ENCODE measurements at places on chromosomes 4 and X. TPM values are rescaled to one million over a fixed set of nuclear protein-coding genes. Genes with fewer than 3 reads are reported as not detected.

DNA sequence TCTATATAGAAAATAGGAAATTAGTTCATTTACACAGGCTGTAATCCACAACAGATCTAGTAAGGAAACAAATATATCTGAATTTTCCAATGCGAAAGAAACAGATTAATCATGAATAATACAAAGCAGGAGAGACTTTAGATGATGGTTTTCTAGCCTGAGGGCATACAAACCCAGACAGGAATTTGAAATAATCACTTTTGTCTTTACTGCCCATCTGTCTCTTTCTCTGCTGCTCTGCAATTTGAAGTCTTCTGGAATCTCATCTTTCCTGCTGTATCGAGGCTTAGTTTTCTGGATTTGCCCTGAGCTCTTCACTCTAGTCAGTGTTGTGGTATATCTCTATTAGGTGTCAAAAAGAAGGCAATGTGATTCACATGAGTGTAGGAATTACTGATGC, 711.8 kb upstream of the FAM241A start:
- DNase-seq = no peak

Gene HHIP
- total RNA-seq = not detected

DNA sequence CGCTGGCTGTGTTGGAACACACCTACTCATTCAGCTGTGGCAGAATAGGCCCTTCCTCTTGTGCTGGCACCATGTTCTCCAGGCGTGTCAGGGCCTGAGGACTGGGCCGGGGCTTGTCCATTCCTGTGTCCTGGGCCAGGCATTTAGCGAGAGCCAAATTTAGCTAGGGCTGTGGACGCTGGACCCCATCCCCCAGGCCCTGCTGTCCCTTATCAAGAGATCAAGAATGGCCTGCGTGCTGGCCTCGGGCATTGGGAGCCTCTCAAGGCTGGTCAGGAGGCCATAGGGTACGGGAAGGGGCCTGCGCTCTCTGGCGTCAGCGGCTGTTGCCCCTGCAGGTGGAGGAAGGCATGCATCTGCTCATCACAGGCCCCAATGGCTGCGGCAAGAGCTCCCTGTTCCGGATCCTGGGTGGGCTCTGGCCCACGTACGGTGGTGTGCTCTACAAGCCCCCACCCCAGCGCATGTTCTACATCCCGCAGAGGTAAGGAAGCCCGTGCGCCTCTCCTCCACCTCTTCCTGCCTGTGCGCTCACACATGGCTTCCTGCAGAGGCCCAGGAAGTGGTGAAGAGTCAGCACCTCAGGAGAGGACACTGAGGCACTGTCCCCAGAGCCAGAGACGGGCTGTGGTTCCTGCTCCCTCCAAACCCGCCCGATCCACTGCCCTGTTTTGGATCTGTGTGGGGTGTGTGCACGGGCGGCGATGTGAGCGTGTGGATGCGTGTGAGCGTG, 15.3 kb downstream of the ABCD1 start:
- peak; percentile 18 for DNase-seq

DNA sequence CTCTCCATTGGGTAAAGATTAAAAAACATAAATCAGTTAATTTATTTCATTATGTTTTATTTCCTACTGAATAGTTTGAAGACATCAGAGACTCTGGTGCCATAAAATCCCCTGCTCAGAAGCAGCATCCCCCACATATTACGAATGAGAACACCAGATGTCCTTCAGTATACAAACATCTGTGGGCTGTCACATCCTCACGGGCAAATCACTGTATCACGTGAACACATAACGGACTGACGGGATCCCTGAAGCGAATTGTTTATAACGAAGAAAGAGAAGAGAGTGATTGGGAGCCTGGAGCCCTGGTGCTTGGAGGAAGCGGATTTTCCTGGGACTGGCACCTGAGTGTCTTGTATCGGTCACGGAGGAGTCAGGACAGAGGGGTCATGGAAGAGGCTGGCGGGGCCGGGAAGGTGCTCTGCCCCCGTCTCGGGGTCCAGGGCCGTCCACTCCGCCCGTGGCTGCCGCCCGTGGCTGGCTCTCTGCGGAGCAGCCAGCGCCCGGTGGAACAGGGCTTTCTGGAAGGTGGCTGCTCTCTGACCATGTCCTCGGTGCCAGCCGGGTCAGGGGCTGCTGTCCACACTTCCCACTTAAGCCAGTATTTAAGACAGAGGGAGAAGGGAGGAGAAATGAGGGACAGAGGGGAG, 452.7 kb upstream of the FAT1 start:
- no peak for DNase-seq

- DNase-seq = no peak
Measured at GRCh38 chr4:71586087-71586763, 197.7 kb downstream of the GC start.

DNA sequence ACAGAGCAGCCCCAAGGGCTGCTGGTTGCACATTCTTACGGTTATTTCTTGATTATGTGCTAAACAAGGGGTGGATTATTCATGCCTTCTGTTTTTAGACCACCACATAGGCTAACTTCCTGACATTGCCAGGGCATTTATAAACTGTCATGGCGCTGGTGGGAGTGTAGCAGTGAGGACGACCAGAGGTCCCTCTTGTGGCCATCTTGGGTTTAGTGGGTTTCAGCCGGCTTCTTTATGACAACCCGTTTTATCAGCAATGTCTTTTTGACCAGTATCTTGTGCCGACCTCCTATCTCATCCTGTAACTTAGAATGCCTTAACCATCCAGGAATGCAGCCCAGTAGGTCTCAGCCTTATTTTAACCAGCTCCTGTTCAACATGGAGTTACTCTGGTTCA, 212.4 kb upstream of the GRID2 start:
- DNase-seq = no peak

Gene SPANXN4
- not detected for total RNA-seq

Gene CLTRN
- total RNA-seq = 0.17 TPM

- DNase-seq = no peak
Measured at GRCh38 chr4:93828995-93829819, 654 bp downstream of the ATOH1 start.

Gene FATE1
- not detected for total RNA-seq

Gene SRPK3
- total RNA-seq = not detected

DNA sequence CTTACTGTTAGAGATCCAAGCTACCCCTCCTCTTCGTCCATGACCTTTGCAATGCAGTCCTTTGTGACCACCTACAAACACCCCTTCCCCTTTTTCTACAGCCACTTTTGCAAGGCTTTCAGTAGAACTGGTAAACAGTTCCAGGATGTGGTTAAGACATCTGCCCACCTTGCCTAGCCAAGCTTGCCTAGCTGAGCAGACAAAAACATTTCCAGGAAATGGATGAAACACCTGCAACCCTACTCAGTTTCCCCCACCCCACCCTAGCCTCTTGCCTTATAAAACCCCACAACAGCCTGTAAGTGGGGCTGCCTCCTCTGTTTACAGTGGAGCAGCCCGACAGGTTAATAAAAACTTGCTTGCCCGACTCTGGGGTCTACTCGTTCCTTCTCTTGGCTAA, 133.8 kb downstream of the ZC4H2 start:
- peak; percentile 2 for DNase-seq

Gene COL25A1
- not detected for total RNA-seq

Gene RGN
- not detected for total RNA-seq

DNA sequence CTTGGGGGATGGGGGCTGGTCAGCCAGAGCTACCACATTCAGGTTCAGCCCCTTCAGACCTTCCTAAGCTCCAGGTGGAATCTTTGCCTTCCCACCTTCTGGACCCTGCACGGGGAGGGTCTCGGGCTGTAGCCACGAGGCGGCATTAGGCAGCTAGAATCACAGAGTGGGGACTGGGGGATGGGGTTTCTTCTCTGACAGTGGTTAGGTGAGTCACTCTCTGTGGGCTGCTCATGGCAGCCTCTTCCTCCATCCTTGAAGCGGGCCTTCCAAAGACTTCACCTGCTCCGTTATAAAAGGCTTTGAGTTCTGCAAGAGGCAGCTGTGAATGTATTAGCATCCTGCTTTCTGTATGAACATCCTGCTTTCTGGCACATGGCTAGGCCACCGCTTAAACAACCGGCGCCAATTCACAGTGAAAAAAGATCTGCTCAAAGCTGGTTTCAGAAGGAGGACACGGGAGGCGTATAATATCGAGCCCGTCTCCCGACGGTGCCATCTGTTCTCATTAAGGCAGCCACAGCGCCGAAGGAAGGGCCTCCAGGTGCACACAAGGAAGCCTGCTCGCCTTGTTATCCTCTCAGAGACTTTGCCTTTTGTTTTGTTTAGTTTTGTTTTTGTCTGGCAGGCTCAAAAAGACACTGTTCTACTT, 74.3 kb upstream of the IGFBP7 start:
- no peak for DNase-seq

Gene SULT1B1
- total RNA-seq = 0.17 TPM

DNA sequence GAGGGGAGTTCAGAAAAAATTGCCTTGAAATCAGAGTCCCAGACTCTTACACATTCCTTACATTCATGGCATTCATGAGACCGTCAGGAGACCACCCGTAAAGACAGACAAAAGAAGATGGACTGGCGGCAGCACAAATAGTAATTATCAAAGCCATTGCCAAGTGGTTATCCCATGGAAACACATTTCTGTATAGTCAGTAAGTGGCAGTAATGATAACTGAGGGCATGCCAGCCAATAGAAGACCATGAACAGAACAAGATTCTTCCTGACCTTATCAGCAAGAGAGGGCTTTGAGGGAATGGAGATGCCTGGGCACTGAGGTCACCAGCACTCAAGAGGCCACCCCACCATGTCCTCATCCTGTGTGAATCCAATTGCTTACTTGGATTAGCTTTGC, 121.7 kb upstream of the HCCS start:
- DNase-seq = no peak

Gene C4orf50
- total RNA-seq = 0.52 TPM

- DNase-seq = no peak
Measured at GRCh38 chr4:145540235-145540634, 58.6 kb downstream of the SMAD1 start.

GRCh38 chrX:53684415-53685192, 1.9 kb downstream of the HUWE1 start:
- no peak for DNase-seq

DNA sequence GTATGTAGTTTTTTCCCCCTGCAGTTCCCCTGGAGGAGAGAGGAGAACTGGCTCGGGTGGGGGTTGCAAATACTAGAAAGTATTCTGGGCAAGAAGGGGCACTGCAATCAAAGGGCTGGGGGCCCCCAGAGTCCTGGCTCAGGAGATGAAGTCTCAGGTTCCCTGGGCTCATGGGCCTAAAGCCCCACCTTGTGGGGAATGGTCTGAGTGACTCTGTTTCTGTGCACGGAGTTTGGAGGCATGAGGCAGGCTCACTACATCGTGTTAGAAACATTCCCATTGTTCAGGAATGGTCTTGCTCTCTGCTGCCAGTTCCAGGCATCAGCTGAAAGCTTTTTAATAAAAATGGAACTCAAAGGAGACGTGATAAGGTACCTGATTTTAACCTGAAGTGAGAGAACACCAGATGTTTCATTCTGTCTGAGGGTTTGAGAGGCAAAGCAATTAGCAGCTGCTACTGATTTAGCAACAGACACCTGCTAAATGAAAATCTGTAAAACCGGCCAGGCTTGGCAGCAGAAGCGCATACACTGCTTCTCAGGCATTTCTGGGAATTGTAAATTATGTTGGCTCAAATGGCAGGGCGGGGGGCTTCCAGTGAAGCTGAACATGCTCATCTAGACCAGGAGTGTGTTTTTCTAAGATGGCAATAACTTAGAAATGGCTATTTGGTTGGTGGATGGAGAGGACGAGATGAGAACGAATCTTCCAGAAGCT, 122.7 kb downstream of the TMEM164 start:
- DNase-seq = no peak

Gene CENPVL3
- total RNA-seq = not detected

DNA sequence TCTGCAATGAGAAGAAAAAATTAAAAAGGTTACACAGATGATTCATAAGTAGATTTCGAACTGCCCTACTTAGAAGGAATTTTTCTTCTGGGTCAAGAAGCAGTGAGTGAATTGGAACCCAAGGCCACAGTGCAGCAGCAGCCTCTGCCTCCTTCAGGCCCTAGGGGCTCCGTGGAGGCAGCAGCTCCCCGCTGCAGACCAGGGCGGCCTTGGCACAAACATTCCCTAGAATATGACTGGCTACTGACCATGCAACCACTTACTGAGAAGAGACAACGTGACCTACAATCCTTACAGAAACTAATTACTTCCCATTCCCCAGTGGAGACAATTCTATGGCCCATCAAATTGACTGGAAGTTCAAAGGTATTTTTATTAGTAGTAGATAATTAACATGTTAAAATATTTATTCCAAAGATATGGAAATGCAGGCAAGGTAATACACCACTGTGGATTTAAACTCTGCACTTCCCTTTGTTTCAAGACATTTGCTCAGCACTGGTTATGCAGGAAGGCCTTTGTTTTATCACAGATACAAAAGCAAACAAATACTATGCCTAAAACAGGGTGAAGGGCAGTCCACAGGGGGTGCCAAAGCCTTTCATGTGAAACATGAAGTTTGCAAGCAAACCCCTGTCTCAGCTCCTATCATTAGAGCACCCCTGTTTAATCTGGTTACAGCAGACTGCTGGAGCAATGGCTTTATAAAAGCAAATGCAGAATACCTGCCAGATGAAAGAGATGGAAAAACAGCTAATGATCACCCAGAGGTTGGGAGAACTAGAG, 59.2 kb downstream of the PCDH19 start:
- no peak for DNase-seq

DNA sequence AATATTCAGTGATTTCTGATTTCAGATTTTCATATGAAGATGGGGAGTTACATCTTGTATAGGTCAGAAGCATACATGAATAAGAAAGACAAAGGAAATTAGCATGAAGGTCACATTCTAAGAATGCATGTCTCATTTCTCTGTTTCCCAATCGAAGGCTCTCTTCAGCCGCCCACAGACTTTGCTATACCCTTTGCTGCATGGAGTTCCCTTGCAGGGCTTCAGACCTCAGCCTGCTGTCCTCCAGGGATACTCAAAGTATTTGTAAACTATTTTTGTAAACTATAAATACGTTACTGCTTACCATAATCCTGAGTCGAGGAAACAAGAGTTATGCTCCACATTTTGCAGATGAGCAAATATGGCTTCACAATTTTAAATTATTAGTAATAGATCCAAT, 738.4 kb downstream of the PCDH18 start:
- no peak for DNase-seq

DNA sequence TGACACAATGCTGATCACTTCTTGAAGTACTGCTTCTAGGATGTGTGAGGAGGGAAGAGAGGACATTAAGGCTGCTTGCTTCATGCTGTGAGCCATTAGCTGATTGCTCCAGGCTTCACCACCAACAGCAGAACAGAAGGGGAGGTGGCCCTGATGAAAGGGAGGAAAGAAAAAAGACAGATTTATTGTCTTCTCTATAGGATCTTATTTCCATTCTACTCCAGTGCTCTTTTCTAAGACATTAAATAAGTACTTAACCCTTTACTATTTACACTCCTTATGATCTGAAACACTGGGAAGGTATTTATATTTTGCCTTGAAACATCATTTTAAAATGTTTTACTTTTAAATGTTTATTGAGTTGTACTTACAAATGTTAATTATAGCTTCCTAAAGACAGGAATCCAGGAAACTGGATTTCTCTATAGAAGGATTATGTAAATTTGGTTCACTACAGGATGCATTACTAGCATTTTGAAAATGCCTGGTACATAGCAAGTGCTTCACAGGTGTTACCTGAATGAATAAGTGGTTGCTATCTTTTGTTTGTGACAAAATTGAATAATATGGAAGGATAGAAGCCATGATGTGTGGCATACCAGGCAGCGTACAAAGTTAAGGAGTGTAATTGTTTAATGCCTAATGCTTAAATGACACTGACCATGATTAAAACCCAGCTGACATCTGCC, 680.9 kb upstream of the ATOH1 start:
- no peak for DNase-seq

Gene CXorf49B
- not detected for total RNA-seq

Gene NDUFB11
- total RNA-seq = 84.5 TPM

GRCh38 chr4:140851032-140851636, 94.9 kb upstream of the TBC1D9 start:
- peak; percentile 3 for DNase-seq

Measured in activated T-helper 1 cell treated with anti-CD3 and anti-CD28 coated beads, Interleukin-12 subunit alpha, Interleukin-12 subunit beta, Interleukin-2, Interleukin-4 antibody, amounts not matched to agents 30 ng/mL and 10 ng/mL and 1 ng/mL, durations not matched to agents 14 hours and 24 hours and 36 hours (primary cell).